ENCODE measurements at places on chromosomes 4 and X. TPM values are rescaled to one million over a fixed set of nuclear protein-coding genes. Genes with fewer than 3 reads are reported as not detected.

BCLAF3 gene
- 6.8 TPM for total RNA-seq

DAPP1 gene
- 41.8 TPM for total RNA-seq

ADH1A gene
- 6.4 TPM for total RNA-seq

CCNQ gene
- 19.0 TPM for total RNA-seq

CXXC4 gene
- 3.9 TPM for total RNA-seq

VMA21 gene
- total RNA-seq, result 40.7 TPM

SPIN2A gene
- total RNA-seq, result 1.1 TPM

FBXW7 gene
- total RNA-seq, result 53.0 TPM

NCAPG gene
- total RNA-seq, result 11.8 TPM

PHOX2B gene
- total RNA-seq, result 0.36 TPM

ATP2B3 gene
- 0.26 TPM for total RNA-seq

ERCC6L gene
- total RNA-seq, result 2.4 TPM

OTUD6A gene
- total RNA-seq, result not detected

HOPX gene
- total RNA-seq, result 42.1 TPM

USP27X gene
- total RNA-seq, result 7.8 TPM

JCHAIN gene
- total RNA-seq, result not detected

TRAM1L1 gene
- 8.9 TPM for total RNA-seq

Measured in type B pancreatic cell (in vitro differentiated cells).